Kidney (tissue), 22 donors: ENCODE measurements at places on chromosomes 3 and 15. TPM values are rescaled to one million over a fixed set of nuclear protein-coding genes. Genes with fewer than 3 reads are reported as not detected.

THAP10 gene
- total RNA-seq = 3.5 TPM

- H3K4me1 ChIP-seq = no peaks in the 10 kb centered on the region
- H3K27ac ChIP-seq = no peak overlapping the region
- H3K36me3 ChIP-seq = no peaks in the 10 kb centered on the region
- H3K27me3 ChIP-seq = no peaks in the 10 kb centered on the region
- no peak for DNase-seq
Measured at GRCh38 chr3:101615525-101615924, 41.5 kb downstream of the PCNP start.

GRCh38 chr3:59653405-59654122 lies 603.7 kb upstream of the CFAP20DC start:
- H3K27me3 ChIP-seq = no peaks in the 10 kb centered on the region
- H3K4me1 ChIP-seq = no peaks in the 10 kb centered on the region
- no peak overlapping the region for H3K27ac ChIP-seq
- no peak overlapping the region for H3K4me3 ChIP-seq

DNA sequence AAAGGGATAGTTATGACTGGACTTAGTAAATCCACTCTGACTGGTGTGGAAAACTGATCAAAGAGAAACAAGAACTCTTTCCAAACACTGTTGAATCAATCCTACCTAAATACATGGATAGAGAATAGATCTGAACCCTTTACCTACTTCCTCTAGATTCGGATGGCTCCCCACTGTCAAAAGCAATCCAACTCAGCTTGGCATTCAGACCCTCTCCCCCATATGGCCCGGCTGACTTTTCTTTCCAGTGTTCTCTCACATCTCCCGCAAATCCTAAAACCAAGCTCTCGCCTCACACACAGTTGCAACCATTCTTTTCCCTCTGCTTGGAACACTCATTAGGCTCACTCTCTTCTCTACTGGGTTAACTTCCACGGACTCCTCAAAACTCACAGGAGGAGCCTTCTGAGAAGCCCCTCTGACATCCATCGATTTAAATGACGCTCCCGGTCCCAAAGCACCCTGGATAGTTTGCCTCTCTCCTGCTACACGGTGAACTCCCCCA lies 639 bp downstream of the SPICE1 start:
- no peaks in the 10 kb centered on the region for H3K4me1 ChIP-seq
- no peaks in the 10 kb centered on the region for H3K36me3 ChIP-seq
- peak overlapping the region; percentile 95 for H3K4me3 ChIP-seq
- H3K27ac ChIP-seq = peak overlapping the region; percentile 88
- H3K27me3 ChIP-seq = no peaks in the 10 kb centered on the region
- no peak for DNase-seq

- peak; percentile 76 for DNase-seq
- H3K36me3 ChIP-seq = no peaks in the 10 kb centered on the region
- peak overlapping the region; percentile 88 for H3K27ac ChIP-seq
Measured at GRCh38 chr15:83207009-83207659, 489 bp downstream of the HDGFL3 start.

DNA sequence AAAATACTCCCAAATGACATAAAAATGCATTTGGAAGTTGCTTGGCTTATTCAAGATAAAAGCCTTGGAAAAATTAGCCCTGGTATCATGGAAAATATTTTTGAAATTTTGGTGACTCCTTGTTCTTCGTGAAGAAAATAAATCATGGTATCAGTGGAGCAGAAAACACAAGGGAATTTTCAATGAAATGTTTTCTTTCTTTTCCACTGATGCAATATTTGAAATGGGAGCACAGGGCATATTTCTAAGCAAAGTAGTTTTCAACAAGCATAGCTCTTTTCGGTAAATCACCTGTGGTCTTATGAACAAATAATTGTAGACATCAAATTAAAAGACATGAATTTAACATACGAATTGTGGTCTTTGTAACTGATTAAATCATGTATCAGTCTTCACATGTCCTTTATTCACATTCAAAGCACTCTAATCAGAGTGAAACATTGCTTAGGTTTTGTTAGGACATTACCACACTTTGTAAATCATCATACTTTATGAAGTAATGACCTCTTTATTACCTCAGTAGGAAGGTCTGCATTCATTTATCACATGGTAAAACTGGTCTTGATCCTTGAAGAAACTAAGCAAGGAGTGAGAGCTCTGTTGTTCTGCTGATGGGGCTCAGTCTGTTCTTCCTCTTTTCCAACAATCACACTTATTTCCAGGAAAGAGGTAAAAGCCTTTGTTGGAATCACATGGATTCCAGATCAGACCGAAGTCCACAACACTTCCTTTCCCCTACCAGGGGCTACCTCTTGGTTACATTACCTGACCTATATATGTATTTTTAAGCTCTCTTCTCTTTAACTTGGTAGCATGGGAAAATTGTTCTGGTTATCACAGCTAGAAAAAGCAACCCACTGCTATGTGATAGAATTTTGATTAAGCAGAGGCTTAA lies 413.5 kb upstream of the THBS1 start:
- H3K4me3 ChIP-seq = no peak overlapping the region
- H3K27me3 ChIP-seq = no peaks in the 10 kb centered on the region
- DNase-seq = no peak
- H3K4me1 ChIP-seq = no peaks in the 10 kb centered on the region
- H3K27ac ChIP-seq = peak overlapping the region; percentile 32
